ENCODE measurements at places on chromosomes 4 and X.

GRCh38 chr4:95363559-95363925, 185.2 kb downstream of the UNC5C start:
- DNase-seq, result no peak

DNA sequence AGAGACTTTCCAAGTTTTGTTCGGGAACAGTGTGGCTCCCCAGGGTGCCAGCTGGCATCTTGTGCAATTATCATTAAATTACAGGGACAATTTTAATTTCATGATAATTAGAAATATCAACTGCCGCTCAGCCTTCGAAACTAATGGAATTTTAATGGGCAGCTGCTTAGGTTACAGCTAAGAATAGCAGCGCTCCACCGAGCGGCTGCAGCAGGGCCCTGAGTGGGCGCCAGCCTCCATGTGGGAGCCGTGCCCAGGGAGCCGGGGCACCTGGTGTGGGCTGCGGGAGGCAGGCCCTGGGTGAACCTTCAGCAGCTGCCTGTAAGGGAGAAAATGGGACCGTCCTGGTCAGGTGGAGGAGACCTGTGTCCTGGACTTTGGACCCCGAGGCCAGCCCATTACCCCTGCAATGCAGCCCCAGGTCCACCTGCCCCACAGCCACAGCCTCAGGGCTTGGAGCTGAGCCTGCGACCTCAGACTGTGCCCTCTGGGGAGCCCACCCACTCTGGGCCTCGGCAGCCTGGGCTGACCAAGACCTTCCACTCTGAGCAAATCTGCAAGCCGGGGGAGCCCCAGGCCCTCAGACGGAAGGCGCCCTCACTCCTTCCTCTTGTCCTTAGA, 21.1 kb downstream of the MSANTD1 start:
- no peak for DNase-seq

DNA sequence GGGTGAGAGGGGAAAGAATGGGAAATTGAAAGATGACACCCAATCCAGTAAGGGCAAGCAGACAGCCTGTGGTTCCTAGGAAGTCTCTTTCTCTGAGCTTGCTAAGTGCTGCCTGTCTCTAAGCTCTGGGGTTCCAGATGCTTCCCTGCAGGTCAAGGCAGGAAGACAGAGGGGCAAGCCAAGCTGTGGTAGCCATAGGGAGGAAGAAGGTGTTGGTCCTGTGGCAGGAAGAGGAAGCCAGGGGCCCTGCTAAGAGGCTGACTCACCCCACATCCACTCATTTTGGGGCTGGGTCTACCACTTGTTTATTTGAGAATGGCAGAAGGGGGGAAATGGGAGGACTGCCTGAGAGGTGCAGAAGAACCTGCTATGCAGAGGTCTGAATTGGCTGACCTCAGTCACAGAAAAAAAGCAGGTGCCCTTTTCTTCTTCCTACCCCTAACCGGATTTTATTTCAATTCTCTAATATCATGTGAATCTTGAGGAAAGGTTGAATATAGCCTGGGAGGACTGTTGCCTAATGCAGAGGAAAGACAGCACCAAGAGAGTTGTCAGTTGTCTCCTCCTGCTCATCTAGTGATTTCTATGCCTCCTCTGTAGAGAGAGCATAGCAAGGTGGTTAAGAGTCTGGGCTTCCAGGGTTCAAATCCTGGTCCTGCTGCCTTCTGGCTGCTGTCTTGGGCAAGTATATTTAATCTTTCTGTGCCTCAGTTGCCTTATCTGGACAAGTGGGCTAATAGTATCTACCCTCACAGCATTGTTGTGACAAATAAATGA, 27.4 kb downstream of the HOPX start:
- no peak for DNase-seq

DNA sequence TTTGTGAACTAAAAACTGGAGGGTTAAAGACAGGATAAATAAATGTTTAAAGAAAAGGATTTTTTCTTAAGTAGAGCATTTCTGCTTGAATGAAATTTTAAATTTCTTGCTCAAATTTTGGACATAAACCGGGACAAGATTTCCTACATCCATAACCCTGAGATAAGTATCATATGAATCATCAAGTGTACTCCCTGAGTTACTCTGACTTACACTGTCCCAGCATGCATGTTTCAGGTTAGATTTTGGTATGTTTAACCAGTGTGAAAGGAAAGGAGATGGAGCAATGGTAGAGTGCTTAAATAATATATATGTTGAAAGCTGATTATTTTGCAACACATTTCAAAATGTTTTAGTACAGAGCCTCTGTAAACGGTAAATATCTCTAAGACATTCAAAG, 175.2 kb downstream of the ADGRL3 start:
- DNase-seq, result no peak

DNA sequence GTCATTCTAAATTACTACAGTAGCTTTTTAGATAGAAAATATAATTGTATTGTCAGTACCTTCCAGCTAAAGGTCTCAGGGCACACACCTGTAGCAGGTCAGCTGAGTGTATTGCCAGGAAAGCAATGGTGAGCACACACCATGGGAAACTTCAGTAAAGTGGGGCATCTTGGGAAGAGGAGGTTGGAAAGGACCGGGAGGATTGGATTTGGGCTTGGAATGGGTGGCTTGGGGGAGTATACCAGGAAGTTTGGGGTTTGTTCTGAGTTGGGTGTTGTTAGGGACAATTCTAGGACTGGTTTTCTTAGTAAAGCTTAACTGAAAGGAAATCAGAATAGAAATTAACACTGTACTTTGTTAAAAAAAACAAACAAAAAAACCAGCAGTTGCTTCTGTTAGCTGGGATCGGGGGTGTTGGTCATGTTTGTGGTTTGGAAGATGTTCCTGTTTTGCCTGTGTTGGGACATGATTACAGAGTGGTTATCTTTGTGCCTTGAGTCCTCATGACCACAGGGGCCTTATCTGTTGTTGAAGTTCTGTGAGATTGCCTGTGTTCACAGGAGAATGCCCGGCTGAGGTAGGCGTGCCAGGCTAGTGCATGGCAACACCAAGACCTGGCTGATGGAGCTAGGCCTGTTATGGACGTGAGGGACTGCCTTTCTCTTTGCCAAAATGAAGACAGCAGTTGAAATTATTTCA, 35.1 kb downstream of the PRIMPOL start:
- no peak for DNase-seq

- no peak for DNase-seq
Measured at GRCh38 chr4:74316397-74316796, 8.1 kb downstream of the EPGN start.

- DNase-seq, result peak; percentile 3
Measured at GRCh38 chrX:138128027-138128671, 562.2 kb downstream of the ZIC3 start.

- no peak for DNase-seq
Measured at GRCh38 chr4:148787285-148787684, 345.1 kb upstream of the NR3C2 start.

- no peak for DNase-seq
Measured at GRCh38 chrX:147920161-147920666, 8.5 kb downstream of the FMR1 start.

DNA sequence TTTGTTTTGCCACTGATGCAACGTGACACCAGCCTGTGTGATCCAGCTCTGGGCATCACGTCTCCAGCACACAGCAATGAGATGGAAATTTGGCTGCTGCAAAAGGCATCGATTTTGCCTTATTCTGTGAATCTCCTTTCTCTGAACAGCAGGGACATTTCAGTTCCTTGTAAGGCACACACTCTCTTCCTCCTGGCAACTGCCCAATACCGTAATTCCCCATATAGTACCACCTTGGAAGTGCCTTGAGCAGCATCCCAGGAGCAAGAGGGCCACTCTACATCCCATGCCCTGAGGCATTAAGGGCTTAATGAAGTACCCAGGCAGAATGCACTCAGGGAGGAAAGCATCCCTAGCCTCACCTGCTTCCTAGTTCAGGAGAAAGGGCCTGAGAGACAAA, 10.5 kb upstream of the MAMLD1 start:
- DNase-seq, result no peak

GRCh38 chr4:23194751-23195150, 502.0 kb downstream of the GBA3 start:
- no peak for DNase-seq

- no peak for DNase-seq
Measured at GRCh38 chr4:183399126-183399522, 45.3 kb upstream of the CDKN2AIP start.

DNA sequence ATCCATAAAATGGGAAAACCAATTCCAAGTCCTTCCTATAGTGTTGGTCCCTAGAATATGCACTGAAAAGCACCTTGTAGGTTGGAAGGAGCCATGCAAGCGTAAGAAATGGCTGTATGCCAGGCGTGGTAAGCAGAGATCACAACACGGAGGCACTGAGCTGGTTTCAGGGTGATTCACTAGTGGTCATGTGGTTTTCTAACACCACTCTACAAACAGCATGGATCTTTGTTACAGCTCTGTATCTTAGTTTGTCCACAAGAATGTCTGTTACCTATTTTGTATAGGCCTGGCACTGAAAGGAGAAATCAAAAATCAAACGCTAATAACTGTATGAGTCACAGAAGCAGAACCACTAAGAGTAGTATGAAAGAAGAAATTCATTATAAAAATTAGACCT, 71.9 kb downstream of the MAGEB17 start:
- no peak for DNase-seq

- no peak for DNase-seq
Measured at GRCh38 chr4:145886871-145887240, 51.8 kb downstream of the ZNF827 start.

DNA sequence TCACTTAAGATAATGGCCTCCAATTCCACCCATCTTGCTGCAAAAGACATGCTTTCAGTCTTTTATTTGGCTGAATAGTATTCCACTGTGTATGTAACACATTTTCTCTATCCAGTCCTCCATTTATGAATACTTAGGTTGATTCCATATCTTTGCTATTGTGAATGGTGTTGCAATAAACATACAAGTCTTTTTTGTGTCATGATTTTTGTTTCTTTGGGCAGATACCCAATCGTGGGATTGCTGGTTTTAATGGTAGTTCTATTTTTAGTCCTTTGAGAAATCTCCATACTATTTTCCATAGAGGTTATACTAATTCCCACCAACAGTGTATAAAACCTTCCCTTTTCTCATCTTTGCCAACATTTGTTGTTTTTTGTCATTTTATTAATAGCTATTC, 180.9 kb downstream of the SMIM20 start:
- no peak for DNase-seq

DNA sequence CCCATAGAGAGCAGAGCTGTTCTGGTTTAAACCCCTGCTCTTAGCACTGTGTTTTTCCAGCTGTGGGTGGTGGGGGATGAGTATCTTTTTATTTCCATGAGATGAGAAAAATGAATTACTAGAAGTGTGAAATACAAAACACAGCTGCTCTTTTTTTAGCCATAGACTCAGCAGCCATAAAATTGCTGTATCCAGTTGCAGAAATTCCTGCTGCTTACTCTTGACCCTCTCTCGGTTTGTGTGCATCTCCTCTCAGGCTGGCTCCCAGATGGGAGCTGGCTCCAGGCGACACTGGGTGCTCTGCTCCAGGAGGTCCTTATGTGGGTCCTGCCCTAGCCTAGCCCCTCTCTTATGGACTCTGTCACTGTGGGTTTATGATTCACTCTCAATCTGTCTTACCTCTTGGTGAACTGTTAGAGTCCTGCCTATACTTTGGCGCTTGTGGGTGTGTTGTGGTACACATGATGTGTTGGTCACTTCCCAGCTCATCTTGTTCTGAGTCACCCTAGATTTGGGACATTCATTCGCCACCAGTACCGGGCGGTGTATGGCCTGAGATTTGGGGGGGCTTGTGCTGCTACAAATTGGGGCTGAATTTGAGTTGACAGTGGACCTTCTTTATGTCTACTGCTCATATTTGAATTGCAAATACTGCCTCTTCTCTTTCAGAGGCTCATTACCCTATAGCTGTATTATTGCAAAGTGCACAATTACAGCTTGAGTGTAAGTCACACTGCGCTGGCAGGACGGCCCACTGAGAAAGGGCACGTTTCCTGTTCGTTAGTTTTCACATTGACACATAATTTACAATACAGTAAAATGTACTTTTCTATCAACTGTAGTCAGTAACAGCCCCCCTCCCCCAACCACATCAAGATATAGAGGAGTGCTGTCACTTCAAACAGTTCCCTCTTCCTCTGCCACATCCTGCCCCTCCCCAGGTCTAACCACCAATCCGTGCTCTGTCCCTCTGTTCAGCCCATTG, 46.9 kb upstream of the MSANTD1 start:
- no peak for DNase-seq

- no peak for DNase-seq
Measured at GRCh38 chr4:87087015-87087414, 133.4 kb downstream of the KLHL8 start.

GRCh38 chr4:103144926-103145325, 45.3 kb upstream of the BDH2 start:
- no peak for DNase-seq

GRCh38 chr4:53906606-53907190, 157.7 kb downstream of the CHIC2 start:
- DNase-seq, result no peak

GRCh38 chr4:24683116-24683515, 98.8 kb upstream of the DHX15 start:
- no peak for DNase-seq

DNA sequence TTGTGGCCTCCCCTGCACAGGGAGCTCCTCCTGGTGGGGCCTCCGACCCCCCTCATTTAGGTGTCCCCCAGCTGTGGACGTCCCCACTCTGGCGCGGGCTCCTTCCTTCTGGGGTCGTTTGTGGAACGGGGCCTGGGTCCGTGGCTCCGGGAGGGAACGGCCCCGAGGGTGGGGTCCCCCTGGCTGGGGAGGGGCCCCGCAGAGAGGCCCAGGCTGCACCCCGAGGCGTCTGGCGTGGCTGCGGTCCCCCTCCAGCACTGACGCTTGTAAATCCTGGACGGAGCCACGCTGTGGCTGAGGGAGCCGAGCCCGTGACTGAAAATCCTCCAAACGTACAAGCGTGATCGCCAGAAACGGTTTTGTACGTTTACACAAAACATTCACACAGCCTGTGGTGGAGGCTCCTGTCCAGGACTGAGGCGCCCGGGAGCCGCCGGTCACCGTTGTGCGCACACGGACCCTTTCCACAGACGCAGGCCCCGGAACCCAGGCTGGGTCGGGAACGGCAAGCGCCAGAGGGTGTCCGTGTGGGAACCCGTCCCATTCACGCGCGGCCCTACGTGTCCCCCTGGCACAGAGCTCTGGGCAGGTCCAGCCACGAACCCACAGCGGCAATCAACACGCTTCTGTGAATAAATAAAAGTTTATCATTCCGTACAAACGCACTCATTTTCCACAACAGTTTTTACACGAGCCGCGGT, 15.2 kb upstream of the GTPBP6 start:
- no peak for DNase-seq

DNA sequence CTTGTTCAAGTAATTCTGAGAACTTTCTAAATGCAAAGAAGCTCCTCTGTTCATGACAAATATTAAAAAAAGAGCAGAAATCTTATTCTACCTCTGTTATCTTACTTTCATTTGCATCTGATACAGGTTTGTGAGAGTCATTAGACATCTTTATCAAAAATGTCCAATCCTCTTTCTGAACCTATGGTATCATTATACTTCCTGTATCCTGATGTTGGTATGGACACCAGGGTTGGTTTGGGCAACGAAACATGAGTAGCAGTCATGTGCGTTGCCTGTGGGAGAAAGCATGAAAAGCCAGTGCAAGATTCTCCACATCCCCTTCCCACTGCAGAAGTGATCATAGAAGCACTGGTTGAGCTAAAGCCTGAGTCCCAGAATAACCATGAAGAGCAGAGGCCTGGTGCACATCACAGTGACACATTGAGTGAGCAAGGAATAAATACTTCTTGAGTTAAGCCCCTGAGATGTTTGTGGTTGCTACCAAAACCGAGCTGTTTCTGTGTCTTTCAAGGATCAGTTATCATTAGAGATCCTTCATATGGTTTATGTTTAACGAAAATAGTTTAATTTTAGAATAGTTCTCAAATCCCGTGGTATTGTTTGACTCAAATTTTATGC, 197.2 kb downstream of the BANK1 start:
- DNase-seq, result no peak
